ENCODE measurements at places on chromosomes 6 and 20.

DNA sequence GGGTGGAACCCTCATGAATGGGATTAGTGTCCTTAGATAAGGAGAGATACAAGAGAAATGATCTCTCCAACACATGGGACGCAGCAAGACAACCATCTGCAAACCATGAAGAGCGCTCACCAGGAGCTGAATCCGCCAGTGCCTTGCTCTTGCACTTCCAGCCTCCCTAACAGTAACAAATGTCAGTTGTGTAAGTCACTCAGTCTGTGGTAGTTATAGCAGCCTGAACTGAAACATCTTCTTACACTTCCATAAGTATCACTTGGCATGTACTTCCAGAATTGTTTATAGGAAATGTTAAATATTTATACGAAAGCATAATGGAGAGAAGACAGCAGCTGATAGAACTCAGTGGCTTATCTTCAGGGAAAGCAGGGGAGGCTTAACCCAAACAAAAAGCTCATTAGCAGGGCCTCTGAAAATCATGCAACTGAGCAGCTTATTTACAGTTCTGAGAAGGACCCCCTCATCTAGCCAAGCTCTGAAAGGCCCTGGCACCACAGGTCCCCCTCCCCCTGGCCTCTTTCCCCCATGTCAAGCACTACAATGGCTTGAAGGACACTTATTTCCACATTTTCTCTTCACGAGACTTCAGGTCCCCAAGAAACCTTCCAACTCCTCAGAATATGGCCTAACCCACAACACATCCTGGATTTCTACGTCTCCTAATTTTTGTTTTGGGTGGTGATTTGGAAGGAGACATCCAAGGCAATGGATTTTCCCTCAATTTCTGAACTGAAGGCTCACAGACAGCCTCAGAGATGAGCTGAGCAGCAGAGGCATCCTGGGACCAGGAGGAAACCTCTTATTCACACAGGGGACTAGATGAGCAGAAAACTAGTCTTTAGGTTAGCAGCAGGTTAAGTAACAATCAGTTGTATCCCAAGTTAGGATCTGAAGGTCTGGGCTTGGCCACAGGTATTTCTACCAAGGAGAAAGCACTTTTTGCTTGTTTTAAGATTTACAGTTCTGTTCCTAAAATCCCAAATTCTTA lies 49.1 kb downstream of the GCLC start:
- DNase-seq: no peak

GRCh38 chr6:82534876-82535275 lies 171.3 kb downstream of the TPBG start:
- no peak for DNase-seq

DNA sequence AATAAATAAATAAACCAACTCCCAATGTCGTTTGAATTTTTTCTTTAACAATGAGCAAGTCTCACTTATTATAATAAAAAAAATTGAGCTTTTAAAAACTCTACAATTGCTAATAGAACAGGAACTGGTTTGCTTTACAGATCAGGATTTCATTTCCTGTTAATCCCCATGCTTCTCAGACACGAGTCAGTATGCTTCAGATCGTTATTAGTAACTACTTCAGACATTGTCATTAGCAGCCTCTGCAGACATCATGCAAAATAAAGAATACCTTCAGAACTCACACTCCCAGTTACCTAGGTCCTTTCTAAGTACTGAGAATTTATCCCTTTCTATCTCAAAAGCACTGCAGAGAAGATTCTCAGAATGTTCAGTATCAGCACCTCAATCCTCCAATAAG lies 10.0 kb upstream of the FAM210B start:
- no peak for DNase-seq

- no peak for DNase-seq
Observed at GRCh38 chr6:115982453-115982852, 78.2 kb downstream of the FRK start.

GRCh38 chr6:21999012-21999528 lies 297.8 kb downstream of the PRL start:
- no peak for DNase-seq

- no peak for DNase-seq
Observed at GRCh38 chr6:107753778-107754177, 70.3 kb downstream of the SCML4 start.

DNA sequence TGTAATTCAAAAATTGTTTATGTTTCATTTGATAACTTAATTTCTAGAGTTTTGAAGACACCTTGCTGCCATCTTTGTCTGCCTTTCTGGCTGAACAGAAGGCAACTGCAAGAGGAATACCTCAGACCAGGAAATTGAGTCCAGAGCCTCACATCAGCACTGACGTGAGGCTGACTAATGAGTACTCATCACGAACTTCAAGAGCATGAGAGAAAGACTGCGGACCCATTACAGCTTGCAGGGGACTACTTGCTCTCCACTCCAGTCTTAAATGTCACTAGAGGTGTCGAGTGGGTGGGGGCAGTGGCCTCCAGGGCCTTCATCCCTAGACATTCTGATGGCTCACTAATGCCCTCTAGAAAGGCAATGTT lies 109.5 kb upstream of the SSTR4 start:
- DNase-seq: no peak

- DNase-seq: no peak
Observed at GRCh38 chr6:12119085-12119588, 107.0 kb downstream of the HIVEP1 start.

GRCh38 chr20:39398656-39399055 lies 436.5 kb downstream of the DHX35 start:
- no peak for DNase-seq

GRCh38 chr6:99434702-99435530 lies 9.8 kb upstream of the PNISR start:
- DNase-seq: peak; percentile 25

DNA sequence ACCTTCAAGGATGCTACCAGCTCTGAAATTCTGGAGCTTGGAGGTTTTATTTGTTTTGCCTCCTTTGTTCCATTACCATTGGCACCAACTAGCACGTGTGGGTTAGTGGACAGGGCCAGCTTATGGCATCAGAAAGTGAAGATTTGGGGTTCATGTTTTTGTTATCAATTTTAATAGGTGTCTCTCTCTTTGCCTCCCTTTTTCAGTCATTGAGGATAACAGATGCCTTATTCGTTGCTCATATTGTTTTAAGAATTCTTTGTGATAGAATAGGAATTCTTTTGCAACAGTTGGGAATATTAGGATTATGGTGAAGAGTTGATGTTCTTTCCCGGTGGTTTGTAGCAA lies 22.9 kb downstream of the TMC2 start:
- DNase-seq: no peak

- no peak for DNase-seq
Observed at GRCh38 chr6:49142421-49143151, 320.5 kb downstream of the MMUT start.

DNA sequence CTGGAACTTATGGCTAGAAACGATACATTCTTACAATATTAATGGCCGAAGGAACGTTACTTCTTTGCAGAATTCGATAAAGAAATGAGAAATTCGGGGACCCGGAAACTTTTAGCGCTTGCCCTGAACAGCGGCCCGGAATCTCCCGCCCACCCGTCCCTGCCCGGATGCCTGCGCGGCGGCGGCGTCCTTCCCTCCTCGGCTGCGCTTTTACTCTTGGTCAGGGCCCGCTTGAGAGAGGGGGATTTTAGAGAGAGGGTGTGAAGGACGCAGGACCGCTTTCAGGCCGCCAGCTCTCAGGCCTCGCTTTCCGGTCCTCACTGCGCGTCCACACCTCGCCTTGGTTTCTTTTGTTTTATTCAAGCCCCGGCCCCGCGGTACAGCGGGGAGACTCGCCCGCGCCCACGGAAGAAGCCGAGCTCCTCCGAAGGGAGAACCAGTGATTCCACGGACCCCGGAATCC lies 243.7 kb downstream of the ARID1B start:
- DNase-seq: peak; percentile 45

DNA sequence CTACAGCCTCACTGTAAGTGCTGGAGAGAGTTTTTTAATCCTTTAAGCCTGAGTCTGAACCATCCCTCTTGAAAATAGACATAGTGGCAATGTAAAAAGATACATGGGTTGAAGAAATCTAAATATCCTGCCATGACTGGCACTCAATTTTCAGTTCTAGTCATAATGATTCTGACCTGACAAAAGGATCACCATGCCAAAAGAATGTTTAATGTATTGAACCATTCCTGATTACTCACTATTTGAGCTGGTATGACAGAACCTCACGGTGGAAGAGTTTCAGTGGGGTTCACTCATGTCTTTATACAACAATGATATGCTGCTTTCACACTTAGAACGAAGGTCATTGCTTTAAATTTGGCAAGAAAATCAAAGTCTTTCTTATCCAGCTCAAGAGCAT lies 93.4 kb downstream of the HIVEP2 start:
- no peak for DNase-seq

DNA sequence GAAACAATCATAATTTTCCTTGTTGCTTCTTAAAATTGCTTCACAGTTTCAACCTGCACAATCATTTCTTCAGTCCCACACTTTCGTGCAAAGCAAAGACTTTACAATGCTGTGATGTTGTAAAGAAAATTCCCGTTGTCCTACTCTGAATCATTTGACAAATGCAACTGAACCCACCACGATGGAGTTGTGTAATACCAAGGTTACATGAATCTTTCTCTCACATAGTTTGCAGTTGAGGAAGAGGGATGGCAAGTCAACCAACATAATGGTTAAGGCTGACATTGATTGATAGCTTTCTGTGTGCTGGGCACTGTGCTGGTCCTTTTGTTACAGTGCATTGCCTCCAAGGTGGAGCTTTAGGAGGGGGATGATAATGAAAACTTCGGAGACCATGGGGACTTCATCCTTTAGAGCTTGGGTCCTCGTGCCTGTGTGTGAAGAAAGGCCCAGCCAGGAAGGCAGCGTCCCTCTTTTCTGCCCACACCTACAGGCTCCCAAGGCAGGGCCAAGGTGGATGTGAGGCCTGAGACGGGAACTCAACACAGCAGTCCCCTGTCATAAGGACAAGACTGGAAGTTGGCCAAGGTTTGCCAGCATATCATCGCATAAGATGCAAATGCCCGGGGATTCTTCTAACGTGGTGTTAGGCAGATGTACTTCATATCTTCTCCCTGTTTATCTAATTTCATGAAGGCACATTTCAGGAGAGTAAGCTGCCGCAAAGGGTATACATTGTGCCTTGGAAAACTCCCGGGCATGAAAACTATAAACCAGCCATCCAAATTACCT lies 96.9 kb downstream of the LY86 start:
- peak; percentile 89 for DNase-seq

- no peak for DNase-seq
Observed at GRCh38 chr6:87277123-87277522, 45.3 kb upstream of the SMIM8 start.

- no peak for DNase-seq
Observed at GRCh38 chr6:155894758-155895157, 439.1 kb upstream of the NOX3 start.

DNA sequence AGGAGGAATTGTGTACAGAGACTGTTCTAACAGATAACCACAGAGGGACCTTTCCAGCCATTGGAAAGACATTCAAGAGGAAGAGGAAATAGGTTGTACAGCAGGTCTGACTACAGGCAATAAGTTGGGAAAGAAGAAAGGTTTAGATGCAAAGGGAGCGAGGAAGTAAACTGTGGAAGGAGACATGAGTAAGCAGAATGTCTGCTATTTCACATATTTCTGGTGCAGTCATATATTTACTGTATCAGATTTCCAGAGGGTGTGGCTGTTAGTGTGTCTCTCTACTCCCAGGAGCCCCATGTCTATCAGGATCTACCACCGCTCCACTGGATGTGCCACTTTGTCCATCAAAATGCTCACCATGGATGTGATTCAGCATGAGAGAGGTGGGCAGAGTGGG lies 25.9 kb downstream of the MRS2 start:
- no peak for DNase-seq

DNA sequence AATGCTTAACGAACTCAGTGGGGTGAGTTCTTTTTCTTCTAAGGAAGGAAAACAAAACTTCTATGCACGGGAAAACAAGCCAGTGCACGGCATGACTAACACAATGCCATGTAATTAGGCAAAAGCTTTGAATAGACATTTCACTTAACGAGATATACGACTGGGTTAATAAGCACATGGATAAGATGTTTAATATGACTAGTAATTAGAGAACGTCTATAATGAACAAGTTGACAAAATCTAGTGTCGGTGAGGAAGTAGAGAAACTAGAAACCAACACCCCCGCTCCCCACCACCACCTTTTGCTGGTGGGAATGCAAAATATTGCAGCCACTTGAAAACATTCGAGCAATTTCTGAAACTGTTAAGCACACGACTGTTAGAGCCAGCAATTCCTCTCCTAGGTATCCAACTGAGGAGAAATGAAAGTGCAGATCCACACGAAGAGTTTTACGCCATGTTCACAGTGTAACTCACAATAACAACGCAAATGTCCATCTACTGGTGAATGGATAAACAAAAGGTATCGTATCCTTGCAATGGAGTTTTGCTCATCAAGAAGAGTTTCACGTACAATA lies 644.9 kb upstream of the AGPAT4 start:
- no peak for DNase-seq

GRCh38 chr20:19211661-19212468 lies 577 bp upstream of the SLC24A3 start:
- DNase-seq: peak; percentile 20

- DNase-seq: no peak
Observed at GRCh38 chr6:167089243-167090142, 33.4 kb upstream of the CCR6 start.

GRCh38 chr20:31717478-31718201 lies 5.0 kb downstream of the BCL2L1 start:
- DNase-seq: no peak

GRCh38 chr20:62370115-62370806 lies 3.1 kb upstream of the LAMA5 start:
- no peak for DNase-seq

DNA sequence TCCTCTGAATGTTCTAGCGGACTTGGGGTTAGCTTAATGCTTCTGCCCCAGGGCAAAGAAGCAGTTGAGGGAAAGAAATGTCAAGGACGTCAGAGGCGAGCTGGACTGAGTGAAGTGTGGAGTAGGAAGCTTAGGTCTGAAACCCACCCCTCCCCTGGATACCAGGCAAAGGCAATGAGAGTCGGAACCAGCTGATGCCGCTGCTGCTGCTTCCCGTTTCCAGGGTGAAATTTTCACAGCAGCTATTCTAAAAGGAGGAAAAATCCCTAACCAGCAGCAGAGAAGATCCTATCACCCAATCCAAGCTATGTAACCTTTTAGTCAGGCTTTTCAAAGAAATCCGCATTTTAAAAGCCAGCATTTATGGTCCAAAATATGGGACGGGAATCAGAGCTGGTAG lies 564.3 kb downstream of the LMBRD1 start:
- DNase-seq: no peak

GRCh38 chr6:167090171-167090570 lies 32.7 kb upstream of the CCR6 start:
- peak; percentile 77 for DNase-seq

GRCh38 chr6:112660626-112661025 lies 313.5 kb downstream of the RFPL4B start:
- DNase-seq: no peak

DNA sequence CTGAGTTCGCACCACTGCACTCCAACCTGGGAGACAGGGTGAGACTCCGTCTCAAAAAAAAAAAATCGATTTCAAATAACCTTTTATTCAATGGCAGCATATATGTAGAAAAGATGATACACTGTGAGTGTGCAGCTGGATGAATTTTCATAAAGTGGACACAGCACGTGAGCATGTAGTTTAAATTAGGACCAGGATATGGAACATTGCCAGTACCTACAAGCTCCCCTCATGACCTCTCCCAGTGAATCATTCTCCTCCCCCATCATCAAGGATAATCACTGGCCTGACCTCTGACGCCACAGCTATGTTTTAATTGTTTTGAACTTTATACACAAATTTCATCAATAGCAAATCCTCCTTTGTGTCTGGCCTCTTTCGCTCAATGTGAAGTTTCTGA lies 53.8 kb upstream of the HDAC2 start:
- DNase-seq: no peak
